ENCODE measurements at places on chromosomes 2 and 18.

- DNase-seq = peak; percentile 74
Observed at GRCh38 chr2:54557601-54558187, 101.6 kb downstream of the SPTBN1 start.

DNA sequence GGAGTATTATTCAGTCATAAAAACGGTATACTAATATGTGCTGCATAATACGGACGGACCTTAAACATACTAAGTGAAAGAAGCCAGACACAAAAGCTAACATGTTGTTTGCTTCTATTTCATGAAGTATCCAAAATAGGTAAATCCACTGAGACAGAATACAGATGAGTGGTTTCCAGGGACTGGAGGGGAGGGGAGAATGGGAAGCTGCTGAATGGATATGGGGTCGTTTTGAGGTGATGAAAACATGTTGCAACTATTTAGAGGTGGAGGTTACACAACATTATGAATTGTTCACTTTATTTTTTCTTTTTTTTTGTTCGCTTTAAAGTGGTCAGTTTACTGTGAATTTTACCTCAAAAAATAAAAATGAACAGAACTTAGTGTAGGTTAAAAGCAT lies 52.9 kb downstream of the RAB10 start:
- DNase-seq = no peak

- DNase-seq = no peak
Observed at GRCh38 chr2:232488721-232489300, 1.2 kb upstream of the ECEL1 start.

DNA sequence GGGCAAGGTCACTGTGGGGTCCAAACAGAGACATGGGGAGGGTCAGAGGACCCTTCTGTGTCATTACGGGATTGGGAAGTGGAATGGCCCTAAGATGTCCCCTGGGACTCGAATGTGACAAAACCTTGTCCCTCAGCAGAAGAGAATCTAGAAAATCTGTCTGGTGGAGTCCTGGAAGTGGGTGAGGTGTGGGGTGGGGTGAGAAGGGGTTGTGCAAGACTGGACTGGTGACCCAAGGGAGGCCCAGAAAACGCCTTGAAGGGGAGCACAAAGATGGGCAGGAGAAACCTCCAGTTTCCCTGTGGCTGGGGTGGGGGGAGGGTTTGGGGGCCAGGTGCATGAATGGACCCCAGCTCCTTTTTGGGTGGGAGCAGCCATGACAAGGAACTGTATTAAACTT lies 79.6 kb downstream of the TCF7L1 start:
- no peak for DNase-seq

- DNase-seq = no peak
Observed at GRCh38 chr2:151239624-151240023, 22.0 kb downstream of the RBM43 start.
